ENCODE measurements at places on chromosomes 2 and 18. TPM values are rescaled to one million over a fixed set of nuclear protein-coding genes. Genes with fewer than 3 reads are reported as not detected.

The C1GALT1C1L gene
- total RNA-seq: 0.29 TPM

The HNMT gene
- total RNA-seq: 35.8 TPM

The COL4A4 gene
- 15.8 TPM for total RNA-seq

The SP140 gene
- total RNA-seq: 2.7 TPM

The PXDN gene
- total RNA-seq: 109 TPM

The CXCR4 gene
- total RNA-seq: 18.1 TPM

The YIPF4 gene
- 35.4 TPM for total RNA-seq

The OTOS gene
- total RNA-seq: not detected

The MSTN gene
- 0.81 TPM for total RNA-seq

The SFTPB gene
- 1.7 TPM for total RNA-seq

The IFIH1 gene
- 16.3 TPM for total RNA-seq

The MEP1B gene
- total RNA-seq: not detected

The MAPRE3 gene
- 15.9 TPM for total RNA-seq

DNA sequence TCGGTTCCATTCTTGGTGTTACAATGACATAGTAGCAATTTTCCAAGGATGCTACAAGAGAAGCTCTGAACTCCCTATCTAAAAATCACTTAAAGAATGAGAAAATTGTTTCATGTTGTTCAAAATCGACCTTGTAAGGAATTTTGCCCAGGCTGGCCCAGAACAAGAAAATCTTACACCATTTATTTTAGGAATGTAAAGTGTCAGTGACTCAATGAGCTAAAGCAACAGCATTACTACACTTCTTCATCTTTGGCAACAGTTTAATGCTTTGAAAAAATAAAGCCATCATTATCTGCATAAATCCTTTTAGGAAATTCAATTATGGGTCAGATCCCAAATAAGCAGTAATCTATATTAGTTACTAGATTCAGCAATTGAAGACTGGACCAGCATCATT is 38.6 kb downstream of the SLC25A12 start:
- DNase-seq: no peak
- no peaks in the 10 kb centered on the region for H3K36me3 ChIP-seq
- H3K4me3 ChIP-seq: no peak overlapping the region
- H3K27ac ChIP-seq: no peak overlapping the region
- H3K27me3 ChIP-seq: no peaks in the 10 kb centered on the region
- H3K4me1 ChIP-seq: peaks cover 1% of the 10 kb centered on the region

- no peak overlapping the region for H3K27ac ChIP-seq
- no peak overlapping the region for H3K4me3 ChIP-seq
- DNase-seq: no peak
- no peaks in the 10 kb centered on the region for H3K4me1 ChIP-seq
- H3K36me3 ChIP-seq: no peaks in the 10 kb centered on the region
Measured at GRCh38 chr2:146651361-146651760, 1193.5 kb upstream of the ACVR2A start.

DNA sequence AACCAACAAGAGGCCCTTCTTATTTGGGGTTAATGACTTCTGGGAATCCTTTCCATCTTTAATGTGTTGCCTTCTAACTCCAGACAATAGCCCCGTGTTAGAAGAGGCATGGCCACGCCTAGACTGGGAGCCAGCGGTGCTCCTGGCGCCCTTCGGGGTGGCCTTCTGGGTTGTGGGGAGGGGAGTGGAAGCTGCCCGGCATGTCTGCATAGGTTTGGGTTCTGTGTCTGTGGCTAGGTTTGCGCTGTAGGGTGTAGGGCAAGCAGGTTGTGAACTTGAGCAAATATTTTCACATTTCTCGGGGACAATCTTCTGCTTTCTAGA is 40.4 kb downstream of the CELF4 start:
- no peak overlapping the region for H3K27ac ChIP-seq
- H3K27me3 ChIP-seq: no peaks in the 10 kb centered on the region
- no peak overlapping the region for H3K4me3 ChIP-seq
- no peaks in the 10 kb centered on the region for H3K36me3 ChIP-seq

GRCh38 chr2:219616550-219616949 is 10.9 kb upstream of the SLC4A3 start:
- H3K36me3 ChIP-seq: no peaks in the 10 kb centered on the region
- no peaks in the 10 kb centered on the region for H3K27me3 ChIP-seq
- H3K27ac ChIP-seq: no peak overlapping the region

GRCh38 chr2:99240431-99240830 is 15.0 kb downstream of the LYG2 start:
- no peaks in the 10 kb centered on the region for H3K27me3 ChIP-seq
- no peak overlapping the region for H3K27ac ChIP-seq
- H3K4me3 ChIP-seq: no peak overlapping the region
- DNase-seq: no peak
- H3K4me1 ChIP-seq: no peaks in the 10 kb centered on the region
- H3K36me3 ChIP-seq: no peaks in the 10 kb centered on the region

DNA sequence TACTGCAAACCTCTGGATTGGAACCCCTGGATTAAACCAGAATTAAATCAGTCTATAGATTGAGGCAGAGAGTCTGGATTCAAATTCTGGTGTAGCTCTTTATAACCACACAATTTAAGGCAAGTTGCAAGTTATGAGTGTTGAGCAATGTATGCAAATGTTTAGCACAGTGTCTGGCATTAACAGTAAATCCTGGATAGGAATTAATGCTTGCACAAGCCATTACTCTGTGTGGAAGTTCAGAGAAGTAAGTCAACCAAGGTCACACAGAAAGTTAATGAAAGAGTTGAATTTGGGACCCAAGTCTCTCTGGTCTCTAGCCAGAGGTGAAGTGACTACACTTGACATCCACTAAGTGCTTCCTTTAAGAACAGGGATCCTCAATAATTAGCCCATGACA is 2.0 kb upstream of the MARCO start:
- no peak overlapping the region for H3K4me3 ChIP-seq
- no peaks in the 10 kb centered on the region for H3K4me1 ChIP-seq
- no peaks in the 10 kb centered on the region for H3K27me3 ChIP-seq
- H3K27ac ChIP-seq: no peak overlapping the region
- no peaks in the 10 kb centered on the region for H3K36me3 ChIP-seq
- DNase-seq: no peak

DNA sequence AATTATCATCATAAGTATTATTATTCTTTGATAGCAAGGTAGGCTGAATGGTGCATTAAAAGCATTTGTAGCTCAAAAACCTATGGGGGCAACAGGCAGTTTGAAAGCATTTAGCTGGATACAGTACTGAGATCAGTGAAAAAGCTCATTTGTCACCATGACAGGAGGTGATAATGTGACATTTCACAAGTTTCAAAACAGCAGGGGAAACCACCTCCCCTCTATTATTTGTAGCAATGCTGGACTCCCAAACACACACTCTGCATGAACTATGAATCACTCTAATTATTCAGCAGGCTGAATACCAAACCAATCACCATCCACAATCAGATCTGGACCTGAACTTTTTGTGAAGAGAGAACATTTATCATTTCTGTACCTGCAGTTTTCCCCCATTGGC is 63.4 kb downstream of the MYO5B start:
- H3K4me1 ChIP-seq: no peaks in the 10 kb centered on the region
- no peak overlapping the region for H3K4me3 ChIP-seq
- DNase-seq: no peak
- H3K36me3 ChIP-seq: no peaks in the 10 kb centered on the region

DNA sequence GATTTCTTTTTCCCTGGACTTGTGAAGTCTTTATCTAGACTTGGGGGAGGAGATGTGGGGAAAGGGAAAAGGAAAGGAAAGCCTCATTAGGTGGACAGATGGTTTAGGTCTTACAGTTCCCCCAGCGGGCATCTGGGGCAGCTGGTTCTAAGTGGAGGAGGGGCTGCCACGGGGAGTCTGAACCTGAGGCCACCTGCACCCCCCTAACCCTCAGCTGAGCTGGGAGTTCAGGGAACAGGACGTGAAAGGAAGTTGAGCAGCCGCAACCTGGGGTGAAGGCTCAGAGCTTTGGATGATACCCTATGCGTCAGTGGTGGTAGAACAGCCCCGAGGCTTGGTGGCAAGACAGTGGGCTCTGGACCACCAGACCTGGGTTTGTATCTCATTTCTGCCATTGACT is 26.8 kb downstream of the ITM2C start:
- H3K27ac ChIP-seq: no peak overlapping the region
- DNase-seq: no peak
- H3K4me1 ChIP-seq: no peaks in the 10 kb centered on the region
- no peaks in the 10 kb centered on the region for H3K36me3 ChIP-seq
- no peaks in the 10 kb centered on the region for H3K27me3 ChIP-seq

- no peak overlapping the region for H3K4me3 ChIP-seq
- H3K27ac ChIP-seq: no peak overlapping the region
- H3K36me3 ChIP-seq: no peaks in the 10 kb centered on the region
Measured at GRCh38 chr2:143341478-143341877, 212.3 kb downstream of the ARHGAP15 start.

DNA sequence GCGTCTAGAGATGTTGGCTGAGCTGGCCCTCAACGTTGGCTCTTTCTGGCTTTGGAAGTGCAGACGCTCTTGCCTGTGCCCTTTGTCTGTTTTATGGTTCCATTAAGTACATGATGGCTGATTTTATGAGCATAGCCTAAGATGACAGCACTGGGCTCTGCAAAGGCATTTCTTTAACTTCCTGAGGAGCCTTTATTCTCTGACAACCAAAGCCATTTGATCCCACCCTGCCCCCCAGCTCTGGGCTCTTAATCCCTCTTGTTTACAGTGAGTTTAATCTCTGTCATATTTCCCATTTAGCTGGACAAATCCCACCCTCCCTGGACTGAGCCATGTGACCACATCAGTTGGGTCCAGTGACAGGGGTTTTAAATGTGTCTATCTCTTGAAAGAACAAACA is 195.9 kb downstream of the ACKR3 start:
- H3K36me3 ChIP-seq: no peaks in the 10 kb centered on the region
- no peak overlapping the region for H3K27ac ChIP-seq
- no peaks in the 10 kb centered on the region for H3K4me1 ChIP-seq
- no peak overlapping the region for H3K4me3 ChIP-seq
- H3K27me3 ChIP-seq: no peaks in the 10 kb centered on the region
- no peak for DNase-seq

GRCh38 chr2:42843131-42843530 is 50.7 kb upstream of the HAAO start:
- no peak for DNase-seq
- H3K36me3 ChIP-seq: no peaks in the 10 kb centered on the region
- no peaks in the 10 kb centered on the region for H3K4me1 ChIP-seq
- H3K27me3 ChIP-seq: no peaks in the 10 kb centered on the region
- no peak overlapping the region for H3K27ac ChIP-seq

DNA sequence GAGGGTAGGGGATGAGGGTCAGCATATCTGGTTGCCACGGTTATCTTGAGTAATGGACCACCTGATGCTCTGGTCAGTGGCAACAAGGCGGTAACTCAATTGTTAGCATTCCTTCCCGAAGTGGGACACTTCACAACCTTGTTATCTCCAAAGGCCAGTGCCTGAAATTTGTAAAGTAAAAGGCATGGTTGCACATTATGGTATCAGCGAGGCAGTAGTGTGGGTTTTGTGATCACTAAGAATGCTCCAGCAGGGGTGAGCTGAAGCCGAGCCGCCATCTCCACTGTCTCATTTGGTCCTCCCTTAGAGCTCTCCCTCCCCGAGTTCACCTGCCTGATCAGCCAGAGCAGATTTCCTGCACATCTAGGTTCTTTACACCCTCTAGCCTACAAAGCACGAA is 50.5 kb upstream of the LGALSL start:
- H3K27me3 ChIP-seq: no peaks in the 10 kb centered on the region
- H3K4me3 ChIP-seq: no peak overlapping the region
- H3K27ac ChIP-seq: peak overlapping the region; percentile 75
- DNase-seq: no peak
- H3K4me1 ChIP-seq: no peaks in the 10 kb centered on the region

DNA sequence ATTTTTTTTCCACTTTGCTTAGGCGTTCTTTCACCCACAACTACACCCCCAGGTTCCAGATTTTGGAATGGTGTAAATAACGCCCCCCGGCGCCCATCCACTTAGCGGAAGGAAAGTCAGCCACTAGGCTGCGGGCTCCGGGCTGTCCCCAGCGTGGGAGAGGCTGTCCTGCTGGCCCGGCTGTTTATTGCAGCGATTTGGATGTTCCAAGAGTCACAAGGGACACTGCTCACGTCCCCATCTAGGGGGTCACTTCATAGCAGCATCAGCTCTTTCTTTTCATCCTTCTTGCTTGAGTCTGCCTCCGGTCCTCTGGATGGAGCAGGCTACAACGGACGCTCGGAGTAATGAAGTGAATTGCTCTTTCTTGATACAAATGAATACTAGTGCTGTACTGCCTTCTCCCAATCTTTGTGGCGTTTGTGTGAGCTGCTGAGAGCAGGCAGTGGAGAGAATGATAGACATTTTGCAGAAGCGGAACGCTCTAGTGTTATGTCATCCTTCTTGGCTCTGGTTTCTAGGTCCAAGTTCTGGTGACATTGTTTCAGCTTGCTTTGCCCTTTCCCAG is 50.7 kb upstream of the PAIP2B start:
- H3K36me3 ChIP-seq: no peaks in the 10 kb centered on the region
- H3K4me3 ChIP-seq: peak overlapping the region; percentile 64
- no peak overlapping the region for H3K27ac ChIP-seq
- DNase-seq: peak; percentile 77
- no peaks in the 10 kb centered on the region for H3K27me3 ChIP-seq
- H3K4me1 ChIP-seq: peaks cover 2% of the 10 kb centered on the region

DNA sequence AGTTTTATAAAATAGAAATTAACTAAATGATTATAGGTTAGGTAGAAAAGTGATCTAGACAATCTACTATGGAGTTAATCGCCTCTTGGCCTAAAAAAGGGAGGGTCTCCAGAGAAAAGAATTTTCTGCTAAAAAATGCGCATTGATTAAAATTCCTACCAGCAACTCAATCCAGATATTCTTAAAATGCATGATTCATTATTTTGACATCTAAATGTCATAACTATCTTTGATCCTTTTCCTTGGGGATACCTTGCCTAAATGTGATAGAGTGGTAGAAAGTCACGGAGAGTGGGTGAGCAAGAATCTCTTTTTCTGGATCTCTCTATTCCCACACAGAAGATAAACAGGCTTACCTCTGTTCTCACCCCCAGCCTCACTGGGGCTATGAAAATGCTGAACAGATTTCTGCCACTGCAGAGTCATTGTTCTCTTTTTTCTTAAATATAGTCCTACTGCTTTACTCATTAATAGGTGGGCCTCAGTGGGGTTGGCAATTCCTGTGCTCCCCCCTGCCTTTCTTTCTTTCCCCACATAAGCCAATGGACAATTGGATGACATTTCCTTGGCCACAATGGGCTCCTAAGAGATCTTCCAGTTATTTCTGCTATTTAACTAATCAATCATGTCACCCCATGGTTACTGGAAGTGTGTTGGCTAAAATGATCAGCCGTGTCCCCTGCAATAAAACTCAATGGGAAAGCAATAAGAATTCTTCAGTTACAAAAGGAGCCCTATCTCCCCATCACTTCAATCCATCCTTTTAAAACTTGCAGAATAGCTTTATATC is 5.8 kb upstream of the ASXL3 start:
- peaks cover 3% of the 10 kb centered on the region for H3K4me1 ChIP-seq
- H3K4me3 ChIP-seq: no peak overlapping the region
- no peak overlapping the region for H3K27ac ChIP-seq
- no peaks in the 10 kb centered on the region for H3K27me3 ChIP-seq
- no peaks in the 10 kb centered on the region for H3K36me3 ChIP-seq

DNA sequence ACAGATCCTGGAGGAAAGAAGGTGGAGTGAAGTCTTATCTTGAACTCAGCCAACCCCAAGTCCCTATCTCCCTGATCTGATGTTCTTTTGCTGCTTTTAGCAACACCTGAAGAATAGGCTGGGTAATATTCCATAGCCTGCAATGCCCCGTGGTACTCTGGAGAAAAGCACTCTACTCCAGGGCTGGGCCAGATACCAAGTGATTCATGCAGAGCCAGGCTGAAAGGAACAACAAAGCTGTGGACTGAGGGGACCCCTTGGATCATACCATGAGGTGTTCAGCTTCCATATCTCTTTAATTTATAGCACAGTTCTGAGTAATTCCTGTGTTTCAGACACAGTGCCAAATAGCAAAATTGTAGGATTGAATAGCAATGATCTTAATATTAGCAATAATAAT is 130.6 kb downstream of the NXPH2 start:
- H3K4me1 ChIP-seq: no peaks in the 10 kb centered on the region
- no peak for DNase-seq
- no peak overlapping the region for H3K4me3 ChIP-seq
- no peak overlapping the region for H3K27ac ChIP-seq
- no peaks in the 10 kb centered on the region for H3K27me3 ChIP-seq
